Mononuclear cell (primary cell): ENCODE measurements at places on chromosomes 3 and 15. TPM values are rescaled to one million over a fixed set of nuclear protein-coding genes. Genes with fewer than 3 reads are reported as not detected.

Gene ZNF385D
- 0.21 TPM for total RNA-seq

Gene TM6SF1
- 5.6 TPM for total RNA-seq

Gene CRYGS
- 0.21 TPM for total RNA-seq

Gene CFAP20DC
- total RNA-seq, result 0.10 TPM

Gene COL6A5
- total RNA-seq, result not detected

Gene SLC28A2
- total RNA-seq, result not detected

Gene TEX9
- 2.2 TPM for total RNA-seq

Gene SQOR
- 57.1 TPM for total RNA-seq

Gene CELSR3
- 2.6 TPM for total RNA-seq

Gene P3H2
- 0.84 TPM for total RNA-seq

Gene AMOTL2
- 0.10 TPM for total RNA-seq

Gene RLBP1
- total RNA-seq, result not detected

Gene SEMA3B
- 0.42 TPM for total RNA-seq

Gene ISLR2
- not detected for total RNA-seq

Gene TLR9
- 0.21 TPM for total RNA-seq

Gene MAP3K13
- total RNA-seq, result 4.9 TPM

Gene PLA2G4D
- not detected for total RNA-seq

Gene TMC3
- not detected for total RNA-seq

Gene PLSCR4
- 0.10 TPM for total RNA-seq

Gene ATP10A
- total RNA-seq, result 15.8 TPM
